ENCODE measurements at places on chromosomes 11 and 22.

DNA sequence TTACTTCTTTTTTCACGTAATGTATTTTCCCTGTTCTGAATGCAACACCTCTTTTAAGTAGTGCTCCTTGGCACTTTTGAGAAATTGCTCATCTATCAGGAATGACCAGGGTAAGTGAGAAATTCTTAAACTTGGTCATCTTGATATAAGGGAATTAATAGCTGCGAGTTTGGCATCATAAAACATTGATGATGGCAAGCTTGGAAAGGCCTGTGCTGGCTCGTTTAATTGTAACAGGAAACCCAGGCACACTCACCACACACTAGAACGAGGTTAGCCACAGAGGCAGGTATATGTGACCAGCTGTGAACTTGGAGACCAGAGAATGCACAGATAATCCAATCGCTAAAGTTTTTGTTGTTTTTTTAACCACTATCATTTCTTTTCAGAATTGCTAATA, 24.3 kb downstream of the FAM118A start:
- no peak for DNase-seq

DNA sequence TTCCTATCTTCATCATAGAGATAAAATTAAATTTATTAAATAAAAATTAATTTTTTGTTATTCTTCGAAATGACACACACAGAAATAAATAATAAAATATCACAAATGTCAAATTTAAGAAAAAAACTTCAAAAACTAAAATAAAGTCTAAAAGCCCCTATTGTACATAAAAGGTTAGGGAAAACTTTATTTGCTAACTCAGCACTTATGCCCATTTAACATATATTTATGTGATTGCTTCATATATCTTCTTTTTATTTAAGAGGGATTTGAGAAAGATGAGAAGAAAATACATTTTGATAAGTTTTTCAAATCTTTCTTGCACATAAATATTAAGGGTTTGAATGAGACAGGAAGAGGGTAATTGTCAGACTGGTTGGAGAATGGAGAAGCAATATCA, 2350.4 kb upstream of the RAG2 start:
- DNase-seq, result no peak

GRCh38 chr22:36129486-36130388, 30.8 kb downstream of the APOL3 start:
- no peak for DNase-seq

DNA sequence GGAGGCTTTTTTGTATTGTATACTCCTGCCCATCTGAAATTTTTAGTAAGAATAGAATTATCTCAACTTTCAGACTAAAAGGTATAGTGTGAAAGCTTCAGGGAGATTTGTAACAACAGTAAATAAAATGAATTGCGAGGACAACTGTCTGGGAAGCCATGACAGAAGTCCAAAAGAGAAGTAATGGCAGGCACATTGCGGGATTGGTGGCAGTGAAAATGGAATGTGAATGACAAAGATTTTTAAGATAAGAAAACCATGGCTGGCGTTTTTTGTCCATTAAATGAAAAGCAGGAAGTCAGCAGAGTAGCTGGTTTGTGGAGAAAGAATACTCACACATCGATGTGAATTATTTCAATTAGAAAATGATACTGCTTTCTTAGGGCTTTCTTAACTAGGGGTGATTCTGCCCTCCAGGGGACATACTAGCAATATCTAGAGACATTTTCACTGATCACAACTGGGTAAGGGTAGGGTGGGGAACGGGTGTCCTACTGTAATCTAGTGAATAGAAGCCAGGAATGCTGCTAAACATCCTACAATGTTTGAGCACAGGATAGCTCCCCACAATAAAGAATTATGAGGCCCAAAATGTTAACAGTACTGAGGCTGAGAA, 1.6 kb downstream of the NPAT start:
- no peak for DNase-seq

DNA sequence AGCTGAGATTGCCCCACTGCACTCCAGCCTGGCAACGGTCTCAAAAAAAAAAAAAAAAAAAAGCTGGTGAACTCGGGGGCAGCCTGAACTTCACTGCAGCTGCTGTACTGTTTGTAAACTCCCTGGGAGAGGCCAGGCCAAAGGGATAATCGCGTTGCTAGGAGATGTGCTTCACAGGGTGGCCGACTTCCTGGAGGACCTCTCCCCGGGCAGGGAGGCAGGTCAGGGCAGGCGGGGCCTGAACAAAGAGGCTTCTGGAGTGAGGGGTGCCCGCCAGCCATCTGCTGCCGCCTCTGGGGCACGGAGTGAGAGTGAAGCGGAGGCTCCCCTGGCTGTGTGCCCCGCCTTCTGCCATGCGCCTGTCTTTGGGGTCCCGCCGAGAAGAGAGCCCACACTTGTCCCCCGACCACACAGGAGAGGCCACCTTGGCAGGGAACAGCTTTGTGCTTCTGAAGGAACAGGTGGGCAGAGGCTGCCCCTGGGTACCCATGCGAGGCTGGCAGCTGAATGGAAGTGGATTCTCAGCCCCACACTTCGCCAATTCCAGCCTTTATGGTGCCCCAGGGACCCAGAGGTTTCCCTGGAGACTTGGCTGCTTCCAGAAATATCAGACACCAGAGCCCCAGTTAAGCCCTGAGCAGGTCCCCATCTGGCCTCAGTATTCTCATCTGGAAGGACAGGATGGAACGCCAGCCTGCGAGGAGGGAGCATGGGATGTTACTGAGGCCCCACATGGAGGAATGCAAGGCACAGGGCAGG, 29.6 kb downstream of the TMEM184B start:
- no peak for DNase-seq

DNA sequence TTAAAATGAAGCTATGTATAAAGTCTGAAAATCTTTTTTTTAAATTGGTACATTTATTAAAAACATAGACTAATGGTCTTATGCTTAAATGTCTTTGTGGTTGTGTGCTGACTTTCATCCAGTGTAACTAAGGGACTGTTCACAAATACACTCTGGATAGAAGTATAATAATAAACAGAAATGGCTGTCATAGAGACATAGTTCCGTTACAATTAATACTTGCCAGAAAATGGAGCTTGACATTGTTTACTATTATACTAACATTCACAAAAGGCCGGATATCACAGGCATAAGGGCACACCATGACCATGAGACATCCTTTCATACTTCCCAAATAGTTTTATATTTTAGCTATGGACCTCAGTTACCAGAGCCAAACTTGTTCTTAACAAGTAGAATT, 161.3 kb downstream of the DDX10 start:
- DNase-seq, result no peak

DNA sequence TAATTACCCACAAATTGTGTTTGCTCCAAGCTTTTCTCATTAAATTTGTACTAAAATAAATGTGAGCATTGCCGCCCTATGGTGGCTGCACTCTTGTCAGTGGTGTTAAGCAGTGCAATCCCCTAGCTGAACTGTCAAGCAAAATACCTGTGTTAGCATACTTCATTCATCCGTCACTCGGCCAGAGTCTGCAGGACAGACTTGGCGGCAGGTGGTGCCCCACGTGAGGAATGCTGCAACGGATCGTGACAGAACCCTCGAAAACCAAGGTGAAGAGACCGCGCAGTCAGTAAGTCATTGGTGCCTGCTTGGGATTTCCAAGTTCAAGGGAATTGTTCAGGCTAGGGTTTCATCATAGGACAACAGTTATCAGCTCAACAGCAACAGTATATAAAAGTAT, 1592.1 kb upstream of the TENM4 start:
- no peak for DNase-seq

All from activated T-helper 1 cell treated with anti-CD3 and anti-CD28 coated beads, Interleukin-2, amount 50 U/mL, for 16 hours (primary cell).